Tibial nerve (tissue), 4 donors: ENCODE measurements at places on chromosomes 7 and 10. TPM values are rescaled to one million over a fixed set of nuclear protein-coding genes. Genes with fewer than 3 reads are reported as not detected.

GRCh38 chr7:19375976-19376375, 230.8 kb upstream of the FERD3L start:
- DNase-seq = no peak
- no peaks in the 10 kb centered on the region for H3K27me3 ChIP-seq
- no peaks in the 10 kb centered on the region for H3K36me3 ChIP-seq
- H3K4me1 ChIP-seq = no peaks in the 10 kb centered on the region
- H3K4me3 ChIP-seq = no peak overlapping the region

GRCh38 chr7:137538361-137538762, 194.8 kb upstream of the PTN start:
- H3K4me3 ChIP-seq = no peak overlapping the region
- no peaks in the 10 kb centered on the region for H3K4me1 ChIP-seq
- DNase-seq = no peak
- no peaks in the 10 kb centered on the region for H3K36me3 ChIP-seq
- no peak overlapping the region for H3K27ac ChIP-seq
- H3K27me3 ChIP-seq = no peaks in the 10 kb centered on the region

GRCh38 chr7:108000875-108001763, 1.8 kb downstream of the LAMB1 start:
- peak overlapping the region; percentile 83 for H3K4me3 ChIP-seq
- no peaks in the 10 kb centered on the region for H3K27me3 ChIP-seq
- no peak for DNase-seq
- H3K27ac ChIP-seq = peak overlapping the region; percentile 88

- no peaks in the 10 kb centered on the region for H3K36me3 ChIP-seq
- no peaks in the 10 kb centered on the region for H3K27me3 ChIP-seq
- H3K27ac ChIP-seq = no peak overlapping the region
- H3K4me3 ChIP-seq = no peak overlapping the region
These were observed 79.2 kb downstream of the NKX6-2 start for GRCh38 chr10:132706701-132707100.

- no peaks in the 10 kb centered on the region for H3K27me3 ChIP-seq
- peak overlapping the region; percentile 100 for H3K27ac ChIP-seq
- H3K4me1 ChIP-seq = no peaks in the 10 kb centered on the region
- DNase-seq = no peak
- H3K4me3 ChIP-seq = no peak overlapping the region
These were observed 5.8 kb downstream of the LZTS2 start for GRCh38 chr10:101005361-101005760.

- no peaks in the 10 kb centered on the region for H3K36me3 ChIP-seq
- no peaks in the 10 kb centered on the region for H3K27me3 ChIP-seq
- no peak overlapping the region for H3K27ac ChIP-seq
- H3K4me3 ChIP-seq = no peak overlapping the region
- DNase-seq = no peak
These were observed 54.1 kb downstream of the KCNMA1 start for GRCh38 chr10:77583527-77583926.

SLC18A3 gene
- total RNA-seq = not detected
